Chondrocyte (in vitro differentiated cells): ENCODE measurements at places on chromosomes 7 and 10. TPM values are rescaled to one million over a fixed set of nuclear protein-coding genes. Genes with fewer than 3 reads are reported as not detected.

DNA sequence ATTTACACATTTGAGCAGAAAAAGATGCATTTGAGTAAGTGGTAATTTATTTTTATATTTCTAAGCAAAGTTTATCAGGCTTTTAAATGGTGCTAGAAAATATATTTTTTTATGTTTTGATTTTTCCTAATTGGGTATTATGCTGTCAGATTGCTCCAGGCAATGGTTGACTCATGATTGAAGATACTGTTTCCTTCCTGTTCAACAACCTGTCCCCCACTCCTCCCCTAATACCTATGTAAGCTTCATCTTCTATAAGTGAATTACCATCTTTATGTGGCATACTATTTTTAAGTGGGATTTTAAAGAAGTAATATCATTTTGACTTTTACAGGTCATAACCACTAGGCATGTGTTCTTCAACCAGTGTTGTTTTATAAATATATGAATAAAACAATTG lies 21.4 kb downstream of the TSPAN13 start:
- H3K27ac ChIP-seq, result no peak overlapping the region
- H3K4me1 ChIP-seq, result peaks cover 8% of the 10 kb centered on the region
- H3K36me3 ChIP-seq, result peaks cover 2% of the 10 kb centered on the region
- no peak for DNase-seq
- no peaks in the 10 kb centered on the region for H3K27me3 ChIP-seq
- H3K4me3 ChIP-seq, result no peak overlapping the region

DNA sequence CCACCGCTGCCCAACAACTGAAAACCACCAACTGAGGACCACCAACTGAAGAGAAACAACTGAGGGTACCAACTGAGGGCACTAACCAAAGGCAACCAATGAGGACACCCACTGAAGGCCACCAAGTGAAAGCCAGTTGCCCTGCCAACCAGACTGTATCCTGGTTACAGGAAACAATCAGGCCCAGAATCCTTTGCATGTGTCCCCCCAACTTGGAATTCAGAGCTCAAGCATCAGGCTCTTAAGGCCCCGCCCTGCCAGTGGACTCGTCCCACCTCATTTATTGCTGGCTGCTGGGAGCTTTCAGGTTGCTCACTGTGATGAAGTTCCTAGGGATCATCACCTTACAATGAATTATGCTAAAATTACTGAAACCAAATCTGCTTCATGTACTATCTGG lies 76.6 kb upstream of the ABI1 start:
- H3K27me3 ChIP-seq, result peaks cover 6% of the 10 kb centered on the region
- no peak for DNase-seq
- no peak overlapping the region for H3K27ac ChIP-seq
- no peaks in the 10 kb centered on the region for H3K36me3 ChIP-seq
- H3K4me3 ChIP-seq, result no peak overlapping the region

DNA sequence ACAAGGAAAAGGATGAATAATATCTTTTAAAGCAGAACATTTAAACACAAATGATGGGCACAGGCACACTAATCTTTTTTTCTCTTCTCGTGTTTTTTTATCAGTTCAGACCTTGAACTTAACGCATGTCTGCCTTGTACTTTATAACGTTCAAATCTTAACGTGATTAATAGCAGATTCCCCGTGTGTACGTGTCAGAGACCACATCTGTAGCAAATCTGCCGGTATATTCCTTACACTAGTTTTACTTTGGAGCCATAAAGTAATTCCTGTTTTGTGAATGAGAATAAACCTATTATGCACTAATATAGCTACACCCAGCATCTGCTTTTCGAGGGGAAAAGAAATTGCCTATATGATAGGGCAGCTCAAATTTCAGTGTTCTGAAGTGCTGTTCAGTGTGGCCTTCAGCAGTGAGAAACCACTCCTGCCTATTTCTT lies 166.0 kb upstream of the TCF7L2 start:
- no peak overlapping the region for H3K4me3 ChIP-seq
- no peaks in the 10 kb centered on the region for H3K27me3 ChIP-seq
- no peak for DNase-seq
- peaks cover 18% of the 10 kb centered on the region for H3K4me1 ChIP-seq
- H3K27ac ChIP-seq, result no peak overlapping the region

AGMO gene
- total RNA-seq, result 0.60 to 3.8 TPM (median 0.72 TPM) in 3 replicates

GRCh38 chr7:93622036-93623033 lies 47.8 kb upstream of the CALCR start:
- H3K27me3 ChIP-seq, result peaks cover 10% of the 10 kb centered on the region
- peak overlapping the region; percentile 15 for H3K27ac ChIP-seq
- peak overlapping the region; percentile 39 for H3K4me3 ChIP-seq

DNA sequence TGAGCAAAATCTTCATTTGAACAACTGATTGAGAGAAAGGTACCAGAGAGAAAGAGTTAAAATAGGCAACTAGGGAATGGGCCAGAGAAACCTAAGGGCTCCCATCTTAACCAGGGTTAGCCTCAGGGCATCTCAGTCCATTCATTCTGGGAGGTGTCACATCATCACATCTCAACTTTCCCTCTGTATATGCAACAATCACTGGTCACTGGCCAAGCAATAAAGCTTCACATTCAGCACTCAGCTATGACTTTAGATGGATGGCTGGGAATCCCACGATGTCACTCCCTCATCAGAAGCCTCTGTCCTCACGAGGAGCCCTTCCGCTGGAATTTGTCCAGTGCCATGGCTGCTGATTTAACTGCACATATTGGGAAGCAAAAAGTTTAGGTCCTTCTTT lies 172.1 kb upstream of the MGMT start:
- H3K27ac ChIP-seq, result no peak overlapping the region
- no peaks in the 10 kb centered on the region for H3K4me1 ChIP-seq
- no peaks in the 10 kb centered on the region for H3K36me3 ChIP-seq
- no peak overlapping the region for H3K4me3 ChIP-seq
- H3K27me3 ChIP-seq, result peaks cover 1% of the 10 kb centered on the region
